ENCODE measurements at places on chromosomes 16 and 17. TPM values are rescaled to one million over a fixed set of nuclear protein-coding genes. Genes with fewer than 3 reads are reported as not detected.

DNA sequence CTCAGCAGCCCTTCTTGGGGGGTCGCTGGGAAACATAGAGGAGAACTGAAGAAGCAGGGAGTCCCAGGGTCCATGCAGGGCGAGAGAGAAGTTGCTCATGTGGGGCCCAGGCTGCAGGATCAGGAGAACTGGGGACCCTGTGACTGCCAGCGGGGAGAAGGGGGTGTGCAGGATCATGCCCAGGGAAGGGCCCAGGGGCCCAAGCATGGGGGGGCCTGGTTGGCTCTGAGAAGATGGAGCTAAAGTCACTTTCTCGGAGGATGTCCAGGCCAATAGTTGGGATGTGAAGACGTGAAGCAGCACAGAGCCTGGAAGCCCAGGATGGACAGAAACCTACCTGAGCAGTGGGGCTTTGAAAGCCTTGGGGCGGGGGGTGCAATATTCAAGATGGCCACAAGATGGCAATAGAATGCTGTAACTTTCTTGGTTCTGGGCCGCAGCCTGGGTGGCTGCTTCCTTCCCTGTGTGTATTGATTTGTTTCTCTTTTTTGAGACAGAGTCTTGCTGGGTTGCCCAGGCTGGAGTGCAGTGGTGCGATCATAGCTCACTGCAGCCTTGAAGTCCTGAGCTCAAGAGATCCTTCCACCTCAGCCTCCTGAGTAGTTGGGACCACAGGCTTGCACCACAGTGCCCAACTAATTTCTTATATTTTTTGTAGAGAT, 3.4 kb downstream of the STH start:
- peak; percentile 17 for DNase-seq

GRCh38 chr17:74529243-74529642, 2.0 kb downstream of the CD300LB start:
- DNase-seq: no peak

- no peak for DNase-seq
Measured at GRCh38 chr17:43327834-43328420, 70.9 kb upstream of the ARL4D start.

GRCh38 chr17:66995944-66996343, 31.4 kb downstream of the CACNG4 start:
- no peak for DNase-seq

GRCh38 chr17:76357597-76358158, 4.0 kb upstream of the PRPSAP1 start:
- DNase-seq: no peak

The CCL1 gene
- total RNA-seq: not detected

DNA sequence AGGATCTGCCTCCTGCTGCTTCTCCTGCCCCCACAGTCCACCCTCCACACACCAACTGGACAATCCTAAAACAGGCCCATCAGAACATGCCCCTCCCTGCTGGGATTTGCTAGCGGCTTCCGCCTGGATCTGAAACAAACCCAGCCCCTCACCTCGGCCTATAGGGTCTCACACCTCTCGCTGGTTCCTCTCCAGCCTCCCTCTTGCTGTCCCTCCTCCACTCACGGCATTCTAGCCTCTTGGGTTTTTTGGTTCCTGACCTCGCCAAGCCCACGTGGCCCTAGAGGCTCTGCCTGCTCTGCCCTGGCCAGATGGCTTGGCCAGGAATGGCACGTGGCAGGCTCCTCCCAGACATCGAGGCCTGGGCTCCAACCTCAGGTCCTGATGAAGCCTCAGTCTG, 15.7 kb upstream of the MTSS2 start:
- DNase-seq: no peak

DNA sequence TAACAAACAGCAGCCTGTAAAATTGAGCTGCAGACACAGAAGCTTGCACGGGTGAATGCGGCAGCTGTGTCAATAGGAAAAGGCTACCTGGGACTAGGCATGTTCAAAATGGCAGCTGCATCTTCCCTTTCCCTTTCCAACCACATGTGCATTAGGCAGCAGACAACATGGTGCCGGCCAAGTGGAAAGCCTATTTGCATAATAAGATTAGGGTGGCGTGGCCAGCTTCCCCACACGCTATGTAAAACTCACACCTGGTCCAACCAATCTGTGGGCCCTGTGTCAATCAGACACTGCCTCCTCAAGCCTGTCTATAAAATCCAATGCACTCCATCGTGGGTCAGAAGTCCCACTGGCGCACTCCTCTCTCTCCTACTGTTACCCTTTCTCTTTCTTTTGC, 61.0 kb upstream of the RBBP6 start:
- no peak for DNase-seq

- no peak for DNase-seq
Measured at GRCh38 chr16:17544785-17545184, 74.0 kb upstream of the XYLT1 start.

DNA sequence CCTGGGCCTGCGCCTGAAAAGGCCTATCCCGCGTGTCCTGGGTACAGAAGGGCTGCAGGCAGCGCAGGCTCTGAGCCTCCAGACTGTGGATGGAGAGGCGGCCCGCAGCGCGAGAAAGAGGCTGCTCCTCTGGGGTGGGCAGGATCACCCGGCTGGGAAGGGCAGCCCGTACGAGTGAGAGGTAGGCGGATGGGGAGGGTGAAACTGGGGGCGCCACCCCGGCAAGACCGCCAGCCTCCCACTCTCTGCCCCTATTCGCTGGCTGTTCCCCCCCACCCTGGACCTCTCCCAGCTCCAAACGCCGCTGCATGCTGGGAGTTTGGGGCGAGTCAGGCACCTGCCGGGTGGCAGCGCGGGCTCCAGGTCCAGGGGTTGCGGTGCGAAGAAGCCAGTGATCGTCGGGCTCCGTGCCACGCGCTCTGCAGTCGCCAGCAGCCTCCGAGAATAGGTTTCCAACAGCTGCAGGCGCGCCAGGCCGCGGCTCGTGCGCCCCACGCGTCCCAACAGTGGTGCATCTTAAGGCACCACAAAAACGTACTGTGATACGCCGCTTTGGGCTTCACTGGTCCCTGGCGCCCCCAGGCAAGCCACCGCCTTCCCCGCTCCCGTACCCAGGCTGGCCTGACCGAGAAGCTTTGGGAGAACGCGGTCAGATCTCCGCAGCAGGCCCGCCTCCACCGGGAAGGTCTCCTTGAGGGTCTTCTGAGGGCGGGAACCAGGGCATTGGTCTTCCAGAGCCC, 1.1 kb downstream of the NOXO1 start:
- DNase-seq: no peak

The TAT gene
- 6.7 TPM for total RNA-seq

DNA sequence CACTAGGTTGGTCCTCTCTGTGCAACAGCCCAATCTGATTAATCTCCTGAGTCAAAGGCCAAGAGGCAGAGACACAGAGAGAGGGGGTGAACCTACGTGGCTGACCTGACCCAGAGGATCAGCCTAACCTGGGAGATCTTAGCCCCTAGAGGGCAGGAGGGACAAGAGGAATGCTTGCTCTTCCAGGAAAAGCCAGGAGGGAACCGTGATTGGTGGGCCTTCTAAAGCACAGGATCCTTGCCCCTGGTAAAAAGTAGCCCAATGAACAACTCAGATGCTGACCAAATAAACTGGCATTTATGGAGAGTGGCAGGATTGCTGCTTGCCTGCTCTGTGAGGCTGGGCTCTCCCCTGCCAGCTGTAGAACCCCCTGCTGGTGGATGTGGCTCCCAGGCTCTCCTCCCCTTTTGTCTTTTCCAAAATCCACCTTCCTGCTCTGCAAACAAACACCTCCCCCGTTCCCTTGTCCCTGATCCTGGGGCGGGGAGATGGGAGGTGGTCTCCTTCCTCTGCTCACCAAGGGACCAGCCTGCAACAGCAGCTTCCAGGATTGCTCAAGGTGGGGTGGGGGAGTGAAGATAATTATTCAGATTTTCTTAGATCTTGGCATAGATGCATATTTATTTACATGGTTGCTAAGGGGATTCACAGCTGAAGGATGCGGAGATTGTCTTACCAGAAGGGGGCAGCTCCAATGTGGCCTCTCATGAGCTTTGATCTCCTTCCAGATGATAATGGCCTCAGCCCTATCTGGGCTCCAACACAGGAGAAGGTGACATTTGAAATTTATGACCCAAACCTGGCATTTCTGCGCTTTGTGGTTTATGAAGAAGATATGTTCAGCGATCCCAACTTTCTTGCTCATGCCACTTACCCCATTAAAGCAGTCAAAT, 71.9 kb downstream of the SDR42E1 start:
- no peak for DNase-seq

GRCh38 chr17:67293251-67294203, 48.5 kb upstream of the HELZ start:
- no peak for DNase-seq

- DNase-seq: no peak
Measured at GRCh38 chr17:17289701-17290100, 8.7 kb upstream of the COPS3 start.

DNA sequence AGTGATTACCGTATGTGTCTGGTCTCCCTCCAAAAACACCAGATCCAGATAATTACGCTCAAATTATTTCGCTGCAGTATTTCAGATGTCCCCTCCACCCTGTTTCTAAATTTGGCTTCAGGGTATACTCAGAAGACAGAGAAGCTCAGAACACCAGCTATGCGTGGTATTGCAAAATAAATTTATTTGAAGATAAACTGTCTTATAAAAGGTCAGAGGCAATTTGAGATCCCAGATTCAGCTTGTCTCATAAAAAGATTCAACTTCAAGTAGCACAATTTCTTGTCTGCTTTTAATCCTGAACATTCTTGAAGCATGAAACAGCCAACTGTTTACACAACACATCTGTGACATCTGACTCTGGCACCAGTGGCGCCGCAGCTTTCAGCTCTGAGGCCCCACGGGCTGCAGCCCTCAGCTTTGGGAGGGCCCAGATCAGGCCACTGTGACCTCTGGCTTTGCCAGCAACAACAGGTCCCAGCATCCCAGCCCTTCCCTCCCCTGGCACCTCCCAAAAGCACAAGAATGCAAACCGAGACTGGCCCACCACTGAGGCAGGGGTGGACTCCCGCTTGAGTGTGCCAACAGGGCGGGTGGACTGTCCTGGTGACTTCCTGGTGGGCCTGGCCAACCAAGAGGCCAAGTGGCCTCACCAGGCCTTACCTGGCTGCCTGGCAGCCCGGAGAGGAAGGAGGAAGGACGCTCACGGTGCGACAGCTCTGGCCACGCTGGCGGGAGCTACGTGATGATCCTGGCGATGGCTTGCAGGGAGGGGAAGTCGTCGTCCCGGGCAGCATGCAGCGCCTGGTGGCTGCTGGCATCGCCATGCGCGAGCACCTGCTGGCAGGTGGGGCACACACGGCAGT, 8.0 kb downstream of the SYNGR3 start:
- no peak for DNase-seq

The GH1 gene
- not detected for total RNA-seq

The GRB7 gene
- total RNA-seq: 1.6 TPM

DNA sequence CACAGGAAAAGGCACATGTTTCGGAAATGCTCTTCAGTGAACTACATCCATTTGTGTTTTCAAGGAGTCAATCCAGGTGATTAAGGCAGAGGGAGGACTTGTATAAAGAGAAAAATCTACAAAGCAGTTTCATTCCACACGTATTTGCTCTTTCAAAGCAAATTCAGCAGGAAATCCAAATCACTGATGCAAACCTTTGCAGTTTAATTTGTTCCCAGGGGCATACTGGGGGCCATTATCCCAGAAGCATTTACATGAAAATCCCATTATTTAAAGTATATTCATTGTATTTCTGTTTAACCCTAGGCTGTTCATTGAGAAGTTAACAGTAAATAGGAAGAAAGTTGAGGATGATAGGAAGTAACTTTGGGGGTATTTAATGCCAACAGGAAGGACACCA, 147.9 kb downstream of the PMP22 start:
- no peak for DNase-seq

GRCh38 chr16:54237-54581, 581 bp downstream of the SNRNP25 start:
- DNase-seq: no peak

The FOXF1 gene
- 3.2 TPM for total RNA-seq

DNA sequence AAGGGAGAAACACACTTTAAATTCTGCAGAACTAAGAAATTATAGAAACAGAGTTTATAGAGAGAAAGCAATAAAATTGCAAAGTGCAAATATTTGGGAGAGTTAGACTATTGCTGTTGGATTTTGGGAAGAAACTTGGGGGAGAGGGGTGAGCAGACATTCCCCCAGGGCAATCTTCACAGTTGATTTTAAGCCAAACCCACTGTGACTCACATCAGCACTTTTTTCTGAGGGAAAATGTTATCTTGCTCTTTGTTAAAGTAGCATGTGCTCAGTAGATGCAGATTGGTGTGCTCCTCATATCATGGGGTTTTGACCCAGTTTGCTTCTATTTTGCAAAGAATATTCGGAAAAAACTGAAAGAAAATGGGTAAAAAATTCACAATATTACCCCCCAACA, 367.6 kb downstream of the CDH11 start:
- no peak for DNase-seq

DNA sequence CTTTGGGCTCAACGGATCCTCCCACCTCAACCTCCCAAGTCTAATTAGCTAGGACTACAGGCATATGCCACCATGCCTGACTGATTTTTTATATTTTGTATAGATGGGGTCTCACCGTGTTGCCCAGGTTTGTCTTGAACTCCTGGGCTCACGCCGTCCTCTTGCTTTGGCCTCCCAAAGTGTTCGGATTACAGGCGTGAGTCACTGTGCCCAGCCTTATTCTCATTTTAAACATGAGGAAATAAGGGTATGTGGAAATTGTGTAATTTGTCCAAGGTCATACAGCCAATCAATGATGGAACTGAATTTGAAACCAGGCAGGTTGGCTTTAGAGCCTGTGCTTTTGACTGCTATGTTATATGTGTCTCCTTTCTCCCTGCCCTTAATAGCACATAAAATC, 27.4 kb upstream of the AQP8 start:
- no peak for DNase-seq

The PPP1R27 gene
- not detected for total RNA-seq

GRCh38 chr16:57754354-57755060, 18.9 kb downstream of the KATNB1 start:
- DNase-seq: no peak

- DNase-seq: no peak
Measured at GRCh38 chr17:76940738-76941350, 72.6 kb downstream of the MGAT5B start.

- DNase-seq: no peak
Measured at GRCh38 chr17:9645851-9646545, 681 bp downstream of the USP43 start.

DNA sequence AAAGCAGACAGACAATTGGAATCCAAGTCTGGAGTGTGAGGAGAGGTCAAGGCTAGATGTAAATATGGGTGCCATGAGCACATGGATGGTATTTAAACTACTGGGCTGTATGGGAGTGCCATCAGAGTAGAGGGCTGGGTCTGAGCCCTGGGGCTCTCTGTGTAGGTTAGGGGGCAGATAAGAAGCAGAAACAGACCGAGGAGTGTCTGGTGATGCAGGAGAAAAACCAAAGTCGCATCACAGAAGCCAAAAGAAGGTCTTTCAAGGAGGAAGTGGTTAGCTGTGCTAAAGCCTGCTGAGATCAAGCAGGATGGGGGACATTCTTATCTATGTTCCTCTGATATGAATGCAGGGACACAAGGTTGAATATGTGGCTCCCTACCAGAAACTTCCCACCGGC, 1.9 kb downstream of the TSEN54 start:
- no peak for DNase-seq

- DNase-seq: no peak
Measured at GRCh38 chr16:12753203-12754023, 50.3 kb downstream of the CPPED1 start.

GRCh38 chr17:55730808-55731207, 8.1 kb upstream of the TMEM100 start:
- DNase-seq: no peak

Data from ascending aorta (tissue), 2 donors.